A549 treated with AZD2906 at 1 μM for 4 hours (cell line): ENCODE measurements at places on chromosomes 6 and 20. TPM values are rescaled to one million over a fixed set of nuclear protein-coding genes. Genes with fewer than 3 reads are reported as not detected.

The UBR2 gene
- 5.8 to 6.9 TPM (median 6.6 TPM) in 5 replicates for total RNA-seq

The SSTR4 gene
- 0.43 to 0.96 TPM (median 0.79 TPM) in 5 replicates for total RNA-seq

The DHX35 gene
- total RNA-seq = 7.1 to 7.9 TPM (median 7.7 TPM) in 5 replicates

The ANGPT4 gene
- 0.02 to 0.04 TPM (median 0.03 TPM) in 4 of 5 replicates, not detected in the other for total RNA-seq

The POM121L2 gene
- total RNA-seq = not detected in 5 replicates

The EEF1A2 gene
- 138 to 177 TPM (median 153 TPM) in 5 replicates for total RNA-seq

The BPI gene
- not detected in 5 replicates for total RNA-seq

The HLA-DPB1 gene
- not detected in 5 replicates for total RNA-seq

The ZC2HC1B gene
- not detected in 5 replicates for total RNA-seq
